ENCODE measurements at places on chromosomes 5 and 9.
A peak's percentile ranks its signal among the peaks of the same experiment; 100 is the strongest.

GRCh38 chr5:38621840-38622437 lies 65.5 kb upstream of the LIFR start:
- no peak for DNase-seq

GRCh38 chr9:99549441-99549840 lies 272.2 kb upstream of the NR4A3 start:
- no peak for DNase-seq

DNA sequence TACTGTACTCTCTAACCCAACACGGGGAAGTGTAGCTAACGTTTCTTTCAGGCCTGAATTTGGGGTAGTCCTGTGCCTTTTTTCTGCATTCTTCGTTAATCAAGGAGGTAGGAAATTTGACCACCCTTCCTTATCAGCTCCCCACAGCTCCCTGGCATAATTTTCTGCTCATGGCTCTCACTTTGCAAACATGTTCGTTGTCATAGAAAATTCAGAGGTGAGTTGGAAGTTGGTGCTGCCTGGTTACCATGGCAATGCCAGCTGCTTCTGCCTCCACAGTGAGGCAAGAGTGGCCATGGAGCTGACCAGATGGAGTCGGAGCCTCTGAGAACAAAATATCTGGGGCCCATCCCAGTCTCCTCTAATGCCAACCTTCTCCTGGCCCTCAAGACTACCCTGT lies 116.6 kb upstream of the BOD1 start:
- DNase-seq, result no peak

DNA sequence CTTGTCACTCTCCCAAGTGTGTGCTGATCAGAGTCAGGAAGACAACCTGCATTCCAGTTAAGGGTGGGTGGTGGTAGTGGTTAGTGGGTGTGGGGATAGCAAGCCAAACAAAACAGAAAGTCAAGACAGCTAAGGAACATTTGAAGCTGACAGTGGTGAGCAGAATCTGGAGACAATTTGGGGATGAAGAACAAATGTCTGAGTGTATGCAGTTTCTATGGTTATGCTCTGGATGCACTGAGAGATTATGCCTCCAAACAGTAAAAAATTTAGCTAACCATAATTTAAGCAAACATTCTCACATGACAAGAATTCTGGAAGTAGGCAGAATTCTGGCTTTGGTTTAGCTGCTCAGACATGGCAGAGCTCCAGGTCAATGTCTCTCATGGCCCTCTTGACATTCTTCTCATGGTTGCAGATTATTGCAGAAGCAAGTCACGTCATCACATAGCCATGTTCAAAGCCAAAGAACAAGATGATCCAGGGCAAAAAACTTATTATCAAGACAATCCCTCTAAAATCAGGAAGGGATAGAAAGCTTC lies 148.7 kb downstream of the LURAP1L start:
- no peak for DNase-seq

- no peak for DNase-seq
These were observed 27.6 kb downstream of the KCNMB1 start for GRCh38 chr5:170361616-170362015.

DNA sequence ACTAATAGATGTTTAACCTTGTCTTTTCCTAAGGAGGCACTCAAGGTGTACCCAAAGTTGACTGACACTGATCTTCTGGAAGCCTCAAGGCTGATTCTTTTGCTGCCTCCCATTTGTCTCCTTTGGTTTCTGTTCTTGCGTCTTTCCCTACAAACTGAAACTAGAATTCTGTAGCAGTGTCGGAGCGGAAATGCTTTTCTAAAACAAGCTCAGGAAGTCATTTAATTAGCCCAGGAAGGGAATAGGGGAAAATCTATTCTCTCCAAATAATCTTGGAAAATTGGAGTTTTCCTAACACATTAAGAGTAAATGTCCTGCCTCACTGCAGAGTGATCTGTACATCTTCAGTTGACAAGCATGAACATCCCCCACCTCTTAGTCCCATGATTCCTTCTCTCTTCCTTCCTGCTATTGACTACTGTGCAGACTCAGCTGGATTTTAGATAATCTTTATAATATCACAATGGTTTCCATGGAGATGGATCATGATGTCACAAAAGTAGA lies 182.7 kb downstream of the NR3C1 start:
- peak; percentile 75 for DNase-seq
